Fibroblast of skin of right quadriceps (primary cell): ENCODE measurements at places on chromosomes 13 and 19.
A peak's percentile ranks its signal among the peaks of the same experiment; 100 is the strongest.

- no peak for DNase-seq
Measured at GRCh38 chr19:41546386-41546789, 29.6 kb upstream of the CEACAM21 start.

GRCh38 chr19:40689339-40690049 lies 957 bp downstream of the NUMBL start:
- peak; percentile 15 for DNase-seq

DNA sequence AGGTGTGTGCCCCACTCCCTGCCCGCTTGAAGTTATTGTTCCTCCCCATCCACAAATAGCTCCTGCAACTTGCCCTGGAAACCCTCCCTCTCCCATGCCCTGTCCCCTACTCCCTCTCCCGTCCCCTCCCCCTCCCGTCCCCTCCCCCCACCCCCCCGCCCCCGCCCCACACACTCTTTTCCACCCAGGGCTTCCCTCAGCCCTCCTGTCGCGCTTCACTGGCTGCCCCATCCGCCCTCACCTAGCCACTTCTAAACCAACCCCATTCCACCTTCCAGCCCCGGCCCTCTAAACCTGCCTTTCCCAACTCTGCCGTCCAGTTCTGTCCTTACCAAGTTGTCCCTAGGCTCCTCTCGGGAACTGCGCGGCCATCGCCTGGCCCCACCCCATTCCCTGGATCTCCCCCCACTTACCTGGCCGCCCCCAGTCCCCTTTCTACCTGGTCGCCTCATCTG lies 993 bp downstream of the RGL3 start:
- no peak for DNase-seq

GRCh38 chr13:100473501-100474044 lies 115.0 kb downstream of the GGACT start:
- DNase-seq = no peak

- DNase-seq = no peak
Measured at GRCh38 chr19:28012361-28012760, 1200.6 kb downstream of the UQCRFS1 start.
